AML-193 (cell line): ENCODE measurements at places on chromosomes 6 and 20.

GRCh38 chr6:137904822-137905617 is 38.0 kb downstream of the TNFAIP3 start:
- no peak for DNase-seq

DNA sequence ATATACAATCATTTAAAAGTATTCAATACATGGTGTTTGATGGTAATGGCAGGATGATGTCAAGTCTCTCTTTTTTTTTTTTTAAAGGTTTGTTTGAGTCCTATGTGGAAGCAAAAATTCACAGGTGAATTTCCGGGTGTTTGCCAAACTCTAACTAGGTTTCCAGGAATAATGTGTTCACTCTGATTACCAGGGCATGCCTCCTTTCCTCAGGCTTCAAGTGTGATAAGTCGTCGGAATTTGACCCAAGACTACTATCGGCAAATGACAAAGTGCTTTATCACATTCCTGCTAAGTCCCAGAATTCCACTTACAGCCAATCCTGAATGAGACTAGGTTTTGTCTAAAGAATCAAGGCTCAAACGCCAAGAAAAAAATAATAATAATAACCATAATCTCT is 7.3 kb downstream of the OARD1 start:
- no peak for DNase-seq

DNA sequence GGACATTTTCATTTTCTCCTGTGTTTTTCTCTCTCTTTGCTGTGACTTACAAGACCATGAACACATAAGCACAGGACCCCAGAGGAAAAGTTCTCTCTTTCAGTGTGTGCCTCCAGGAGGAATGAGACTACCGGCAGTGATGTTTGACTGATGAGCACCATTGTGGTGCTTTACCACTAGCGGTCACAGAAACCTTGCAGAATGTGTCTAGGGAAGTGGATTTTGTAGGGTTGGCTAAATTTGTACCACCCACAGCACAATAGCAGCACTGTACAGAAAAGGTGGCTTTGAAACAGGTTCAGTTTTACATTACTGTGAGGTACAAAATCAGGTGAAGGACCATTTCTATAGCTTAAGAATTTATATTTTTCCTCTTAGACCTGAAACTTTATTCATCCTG is 301.9 kb upstream of the SUPT3H start:
- no peak for DNase-seq

- no peak for DNase-seq
These were observed 9.0 kb downstream of the ADISSP start for GRCh38 chr20:3758566-3758965.

DNA sequence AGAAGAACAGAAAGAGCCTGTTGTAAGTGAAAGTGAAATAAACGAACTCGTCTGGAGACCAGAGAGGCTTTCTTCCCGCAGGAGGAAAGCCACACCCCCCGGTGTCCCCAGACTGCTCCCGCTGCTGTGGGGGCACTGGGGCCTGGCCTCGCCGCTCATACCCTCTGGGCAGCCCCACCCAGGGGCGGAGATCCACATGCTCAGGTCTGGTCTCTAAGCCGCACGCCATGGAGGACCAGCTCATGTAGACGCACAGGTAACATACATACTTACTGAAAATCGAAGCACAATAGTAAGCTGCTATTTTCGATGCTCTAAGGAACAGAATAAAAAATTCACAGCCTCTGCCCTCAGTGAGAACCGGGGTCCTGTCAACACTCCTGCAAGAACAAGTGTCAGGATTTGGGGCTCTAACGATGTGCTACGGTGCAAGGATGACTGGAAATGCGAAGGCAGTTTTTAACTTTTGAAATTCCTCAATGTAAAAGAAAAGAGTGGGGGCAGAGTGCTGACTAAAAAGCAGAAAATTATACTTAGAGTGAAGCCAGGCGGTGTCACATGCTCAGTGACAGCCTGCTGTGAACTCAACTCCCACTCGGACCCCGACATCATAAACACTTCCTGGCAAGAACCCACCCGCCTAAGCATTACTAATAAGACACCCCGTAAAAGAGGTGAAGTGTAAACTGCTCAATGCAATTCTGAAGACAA is 110.5 kb downstream of the IRF4 start:
- DNase-seq = peak; percentile 17

- DNase-seq = no peak
These were observed 17.2 kb downstream of the COL19A1 start for GRCh38 chr6:69883551-69883950.

GRCh38 chr6:130513770-130514169 is 148.0 kb downstream of the TMEM200A start:
- no peak for DNase-seq

- peak; percentile 12 for DNase-seq
These were observed at the start of gene OCSTAMP for GRCh38 chr20:46550461-46550860. TSS of gene OCSTAMP (minus strand) at chr20:46550654. CDS start at chr20:46550560, 94 bp downstream.

- no peak for DNase-seq
These were observed 97.9 kb downstream of the HUS1B start for GRCh38 chr6:558959-559358.

DNA sequence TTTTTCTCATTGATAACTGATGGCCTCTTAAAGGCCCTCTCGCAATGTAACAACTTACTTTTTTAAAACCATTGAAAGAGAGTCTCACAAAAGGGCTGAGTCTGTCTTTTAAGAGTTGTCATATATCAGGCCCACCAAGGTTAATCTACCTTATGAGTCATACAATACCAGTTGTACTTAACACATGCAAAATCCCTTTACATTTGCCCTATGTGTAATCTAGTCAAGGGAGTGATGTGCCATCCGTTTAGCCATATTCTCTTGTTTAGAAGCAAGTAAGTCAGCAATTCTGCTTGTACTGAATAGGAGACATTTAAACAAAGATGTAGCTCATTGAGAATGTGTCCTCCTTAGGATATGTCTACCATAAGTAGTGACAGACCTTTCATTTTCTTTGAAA is 143.7 kb downstream of the TENT5A start:
- DNase-seq = no peak

- no peak for DNase-seq
These were observed 46.0 kb downstream of the OR2B6 start for GRCh38 chr6:28003059-28003458.
